Activated CD8-positive, alpha-beta memory T cell treated with anti-CD3 and anti-CD28 coated beads for 48 hours (primary cell): ENCODE measurements at places on chromosomes 1 and 21.

GRCh38 chr1:221915764-221916163, 173.9 kb upstream of the DUSP10 start:
- no peak for DNase-seq

DNA sequence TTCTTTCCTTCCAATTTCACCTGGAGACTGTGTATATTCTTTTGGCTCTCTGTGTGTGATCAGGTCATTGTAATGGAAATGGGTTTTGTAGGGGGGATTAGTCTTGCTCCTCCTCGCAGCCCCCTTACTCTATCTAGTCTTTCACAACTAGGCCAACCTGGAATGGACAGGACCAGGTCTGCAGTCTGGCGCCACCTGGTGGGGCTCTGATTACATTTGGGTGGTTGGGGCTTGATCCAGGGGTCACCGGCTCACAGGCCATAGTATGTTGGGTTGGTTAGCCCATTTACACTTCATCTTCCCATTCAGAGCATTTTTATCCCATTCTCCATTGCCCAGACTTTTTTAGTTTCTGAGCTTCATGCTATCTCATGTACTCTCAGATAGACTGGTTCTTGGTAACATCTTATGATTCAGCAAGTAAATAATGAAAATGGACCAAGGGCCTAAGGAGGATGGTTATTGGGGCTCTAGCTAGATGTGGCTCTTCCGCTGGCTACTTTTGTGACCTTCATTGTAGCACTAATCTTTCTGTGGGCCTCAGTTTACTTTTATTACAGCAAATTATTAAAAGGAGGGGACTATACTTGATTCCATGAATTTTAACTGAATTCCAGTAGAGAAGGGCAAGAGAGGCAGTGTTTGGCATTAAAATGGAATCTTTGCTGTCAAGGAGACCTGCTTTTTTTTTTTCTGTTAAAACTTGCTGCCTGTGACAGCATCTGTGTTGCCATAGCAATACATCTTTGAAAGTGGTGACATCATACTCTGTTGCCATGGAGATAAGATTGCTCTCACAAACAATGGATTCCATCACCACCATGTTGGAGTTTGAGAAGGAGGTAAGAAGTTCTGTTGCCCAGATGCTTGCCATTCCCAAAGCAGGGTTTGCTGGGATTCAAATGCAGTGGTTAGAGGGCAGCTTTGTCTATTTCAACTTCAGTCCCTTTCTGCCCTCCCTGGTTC, 150.1 kb downstream of the PLXNA2 start:
- DNase-seq: peak; percentile 17

- DNase-seq: no peak
These were observed 124.6 kb upstream of the RUNX3 start for GRCh38 chr1:25054526-25055323.

DNA sequence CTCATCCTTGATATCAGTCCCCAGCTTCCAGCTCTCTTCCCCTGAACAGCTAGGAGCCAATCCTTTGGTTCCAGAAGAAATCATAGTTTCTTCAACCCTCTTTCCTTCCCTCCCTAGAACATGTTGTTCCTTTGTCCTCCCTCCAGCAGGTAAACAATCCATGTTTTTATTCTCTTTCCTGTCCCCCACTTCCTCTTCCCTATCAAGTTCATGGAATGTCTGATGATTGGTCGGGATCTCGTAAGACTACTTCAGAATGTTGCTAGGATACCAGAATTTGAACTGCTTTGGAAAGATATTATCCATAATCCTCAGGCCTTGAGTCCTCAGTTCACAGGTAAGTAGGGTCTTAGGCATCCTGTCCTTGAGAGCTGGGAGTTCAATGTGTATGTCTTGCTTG, 23.1 kb upstream of the SLC27A3 start:
- DNase-seq: no peak

DNA sequence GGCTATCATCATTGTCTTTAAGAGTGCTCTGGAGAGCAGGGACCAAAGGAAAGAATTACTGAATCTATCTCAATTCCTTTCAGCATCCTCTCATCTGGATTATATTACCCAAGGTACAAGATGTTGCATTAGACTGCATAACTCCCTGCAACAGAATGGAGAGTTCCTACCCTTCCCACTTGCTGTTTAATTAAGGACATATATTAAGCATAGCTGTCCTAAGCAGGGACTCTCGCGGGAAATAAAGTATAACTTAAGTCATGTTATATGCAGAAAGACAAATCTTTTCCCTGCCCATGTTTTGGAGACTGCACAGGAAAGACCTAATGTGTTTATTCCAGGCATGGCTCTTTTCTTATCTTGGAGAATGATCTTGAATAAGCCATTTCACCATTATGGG, 6.8 kb upstream of the JAM2 start:
- no peak for DNase-seq

- DNase-seq: no peak
These were observed 50.7 kb downstream of the SYT2 start for GRCh38 chr1:202659541-202659940.

DNA sequence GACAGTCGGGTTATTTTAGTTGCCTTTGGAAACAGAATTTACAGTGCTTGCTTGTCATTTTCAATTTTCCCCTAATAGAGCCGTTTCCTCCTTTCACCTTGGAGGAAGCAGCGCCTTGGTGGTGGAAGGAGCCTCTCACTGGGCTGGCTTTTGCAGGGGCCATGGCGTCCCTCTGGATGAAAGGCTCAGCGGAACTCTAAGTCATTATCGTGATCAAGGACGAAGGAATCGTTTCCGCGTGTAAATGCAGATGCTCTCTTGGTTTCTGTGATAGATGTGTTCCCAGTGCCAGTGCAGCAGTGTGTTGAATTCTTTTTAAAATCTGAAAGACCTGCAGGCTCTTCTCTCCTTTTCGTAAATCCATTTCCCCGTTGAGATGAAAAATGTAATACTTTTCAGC, 126.2 kb upstream of the LMO4 start:
- DNase-seq: no peak

DNA sequence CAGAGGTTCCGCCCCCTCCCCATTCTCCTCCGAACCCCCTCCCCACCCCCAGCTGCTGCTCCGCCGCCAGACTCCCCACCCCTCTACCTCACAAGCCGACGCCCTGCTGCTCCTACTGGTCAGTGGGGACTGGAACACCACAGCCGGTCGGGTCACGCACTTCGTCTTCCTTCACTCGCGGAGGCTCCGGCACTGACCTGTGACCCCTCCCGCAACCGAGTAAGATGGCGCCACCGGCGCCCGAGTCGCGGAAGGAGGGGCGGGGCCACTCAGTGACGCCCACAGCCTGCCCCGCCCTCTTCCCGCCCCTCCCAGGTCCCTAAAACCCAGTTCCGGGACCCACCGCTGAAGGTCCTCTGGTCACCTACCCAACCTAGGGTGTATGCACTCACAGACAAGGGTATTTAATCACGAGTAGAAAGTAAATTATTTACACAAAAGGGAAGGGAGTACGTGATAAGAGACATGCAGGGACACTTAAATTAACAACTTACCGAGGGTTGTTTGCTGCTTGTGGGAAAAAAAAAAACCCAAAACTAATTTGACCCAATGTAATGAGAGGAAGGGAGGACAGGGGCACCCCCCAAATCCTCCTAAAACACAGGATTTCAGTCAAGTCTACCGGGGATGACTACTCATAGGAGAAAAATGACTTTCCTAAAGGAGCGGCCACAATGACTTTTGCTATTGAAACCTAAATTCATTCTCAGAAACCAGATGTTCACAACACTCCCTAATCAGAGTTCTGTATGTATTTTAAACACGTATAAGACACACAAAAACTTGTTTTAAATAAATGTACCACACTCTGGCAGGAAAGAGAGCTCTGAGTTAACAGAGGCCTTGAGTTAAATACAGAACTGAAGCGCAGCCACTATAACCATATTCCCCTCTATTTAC, at the start of gene RIT1:
Gene RIT1 (minus strand): TSS at position 194 of the 900 bp plus-strand sequence. CDS start 588 bp downstream, outside the sequence.
- DNase-seq: peak; percentile 68

DNA sequence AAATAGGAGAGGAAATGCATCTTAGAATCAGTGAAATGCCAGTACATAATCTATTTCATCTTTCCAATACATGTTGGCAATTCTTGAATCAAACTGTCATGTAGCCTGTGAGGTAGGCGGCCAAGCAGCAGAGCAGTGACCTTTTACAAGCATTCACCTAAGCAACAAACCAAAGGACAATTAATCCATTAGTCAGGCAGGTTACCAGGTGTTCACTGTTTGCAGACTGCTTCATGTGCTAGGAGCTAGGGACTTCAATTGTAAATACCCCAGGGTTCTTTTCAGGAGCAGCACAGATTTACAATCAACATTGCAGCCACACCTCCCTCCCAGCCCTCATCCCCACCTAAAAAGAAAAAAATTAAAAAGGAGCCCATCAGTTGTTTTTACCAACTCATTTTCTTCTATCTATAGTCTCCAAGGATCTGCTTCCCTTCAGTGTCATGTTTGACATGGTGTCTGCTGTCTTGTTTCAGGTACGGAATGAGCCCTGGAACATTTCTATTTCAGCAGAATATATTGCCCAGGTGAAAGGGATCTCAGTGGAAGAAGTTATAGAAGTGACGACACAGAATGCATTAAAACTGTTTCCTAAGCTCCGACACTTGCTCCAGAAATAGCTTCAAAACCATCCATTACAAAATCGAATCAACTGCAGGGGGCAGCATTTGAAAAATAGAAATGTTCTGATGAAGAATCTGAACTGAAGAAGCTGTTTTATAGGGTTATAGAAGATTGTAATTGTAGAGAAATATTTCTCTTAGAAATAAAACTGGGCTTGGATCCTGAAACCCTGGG, 23.0 kb downstream of the TATDN3 start:
- no peak for DNase-seq

DNA sequence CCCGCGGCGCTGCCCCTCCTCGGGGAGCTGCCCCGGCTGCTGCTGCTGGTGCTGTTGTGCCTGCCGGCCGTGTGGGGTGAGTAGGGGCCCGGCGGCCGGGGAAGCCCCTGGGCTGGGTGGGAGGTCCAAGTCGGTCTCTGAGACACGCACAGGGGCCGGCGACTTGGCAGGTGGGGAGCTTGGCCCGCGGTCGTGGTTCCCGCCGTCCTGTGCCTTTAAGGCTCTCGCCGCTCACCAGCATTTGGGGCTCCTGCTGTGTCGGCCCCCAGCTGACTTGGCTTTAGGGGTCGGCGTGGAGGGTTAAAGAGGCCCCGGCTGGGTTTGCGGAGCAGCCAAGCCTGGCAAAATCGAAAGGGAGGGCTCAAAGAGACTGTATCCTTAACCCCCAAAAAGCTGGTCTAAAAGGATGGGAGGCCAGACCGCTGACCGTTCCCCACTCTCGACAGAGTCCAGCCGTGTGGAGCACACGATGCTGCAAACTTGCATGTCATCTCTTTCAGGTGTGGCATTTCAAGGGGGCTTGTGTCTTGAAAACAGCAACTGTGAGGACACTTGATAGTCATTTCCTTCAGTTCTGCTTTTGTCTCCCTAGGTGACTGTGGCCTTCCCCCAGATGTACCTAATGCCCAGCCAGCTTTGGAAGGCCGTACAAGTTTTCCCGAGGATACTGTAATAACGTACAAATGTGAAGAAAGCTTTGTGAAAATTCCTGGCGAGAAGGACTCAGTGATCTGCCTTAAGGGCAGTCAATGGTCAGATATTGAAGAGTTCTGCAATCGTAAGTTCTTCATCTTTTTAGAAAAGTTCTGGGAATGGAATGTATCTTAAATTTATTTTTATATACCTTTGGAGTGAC, 540 bp downstream of the CD55 start:
- DNase-seq: no peak

- DNase-seq: no peak
These were observed 89.4 kb downstream of the GRIK3 start for GRCh38 chr1:36944883-36945282.

DNA sequence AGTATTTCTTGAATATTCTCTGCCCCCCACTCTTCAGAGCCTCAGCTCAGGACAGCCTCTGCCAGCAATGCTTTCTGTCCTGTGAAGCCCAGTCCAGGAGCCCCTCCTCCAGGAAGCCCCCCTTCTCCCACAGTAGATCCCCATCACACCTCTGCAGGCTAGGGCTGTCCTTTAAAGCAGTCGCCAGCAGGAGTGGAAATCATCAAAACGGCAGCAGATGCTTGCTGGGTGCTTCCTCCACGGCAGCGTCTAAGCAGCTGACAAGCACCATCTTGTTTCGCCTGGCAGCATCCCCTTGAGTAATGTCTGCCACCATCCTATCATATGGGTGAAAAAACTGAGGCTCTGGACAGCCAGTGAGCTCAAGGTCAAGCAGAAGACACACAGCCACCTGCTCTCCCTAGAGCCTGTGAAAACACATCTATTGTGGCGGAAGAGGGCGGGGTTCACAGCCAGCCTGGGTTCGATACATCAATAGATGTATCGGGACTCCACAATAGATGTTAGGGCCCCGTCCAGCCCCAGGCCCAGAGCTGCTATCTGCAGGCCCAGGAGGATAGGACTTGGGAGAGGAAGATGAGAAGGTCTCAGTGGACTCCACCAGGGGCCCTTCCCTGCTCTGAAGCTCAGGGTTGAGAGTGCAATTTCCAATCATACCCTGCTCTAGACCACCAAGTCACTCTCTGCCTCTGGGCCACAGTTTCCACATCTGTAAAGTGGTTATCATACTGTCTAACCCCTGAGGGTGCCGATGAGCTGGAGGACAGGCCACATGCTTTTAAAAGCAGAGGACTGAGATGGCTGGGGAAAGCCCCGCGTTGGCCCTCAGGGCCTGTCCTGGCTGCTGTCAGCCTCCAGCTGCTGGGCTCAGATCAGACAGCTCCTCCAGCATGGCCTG, 17.5 kb downstream of the RUNX3 start:
- DNase-seq: no peak
